ENCODE measurements at places on chromosomes 3 and 15.
A peak's percentile ranks its signal among the peaks of the same experiment; 100 is the strongest.

GRCh38 chr3:54408328-54408727 is 286.0 kb downstream of the CACNA2D3 start:
- DNase-seq: no peak

DNA sequence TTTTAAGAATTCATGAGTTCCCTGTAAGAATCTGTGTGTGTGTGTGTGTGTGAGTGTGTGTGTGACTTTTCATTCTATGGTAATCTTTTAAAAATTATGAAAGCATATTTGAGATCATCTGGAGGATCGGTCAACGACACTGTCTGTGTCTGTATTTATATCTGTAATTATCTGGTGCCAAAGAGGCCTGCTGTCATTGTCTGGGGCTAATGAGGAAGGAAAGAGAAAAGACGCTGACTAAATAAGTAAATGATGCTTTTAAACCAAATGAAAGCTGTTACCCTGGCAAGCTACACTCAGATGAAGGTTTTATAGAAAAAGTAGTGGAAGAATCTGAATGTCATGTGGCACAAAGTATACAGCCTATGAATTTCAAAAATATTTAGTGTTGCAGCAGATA is 439.8 kb downstream of the RBMS3 start:
- DNase-seq: no peak

DNA sequence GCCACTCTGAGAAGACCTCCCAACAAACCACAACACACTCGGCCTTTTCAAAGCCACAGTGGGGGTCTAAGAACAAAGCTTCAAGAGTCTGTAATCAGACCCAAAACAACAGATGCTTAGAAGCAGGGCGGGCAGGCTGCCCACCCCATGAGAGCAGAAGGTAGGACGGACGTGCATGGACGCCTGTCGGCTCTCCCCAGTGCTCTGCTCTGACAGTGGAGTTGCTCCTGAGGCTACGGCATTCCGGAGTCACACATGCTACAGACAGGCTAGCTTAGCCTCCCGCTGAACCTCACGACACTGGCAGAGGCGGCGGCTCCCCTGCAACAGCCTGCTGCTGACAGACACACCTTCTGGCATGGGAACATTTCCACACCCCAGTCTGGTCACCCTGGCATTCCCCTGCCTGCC is 33.5 kb downstream of the SLCO2A1 start:
- no peak for DNase-seq

DNA sequence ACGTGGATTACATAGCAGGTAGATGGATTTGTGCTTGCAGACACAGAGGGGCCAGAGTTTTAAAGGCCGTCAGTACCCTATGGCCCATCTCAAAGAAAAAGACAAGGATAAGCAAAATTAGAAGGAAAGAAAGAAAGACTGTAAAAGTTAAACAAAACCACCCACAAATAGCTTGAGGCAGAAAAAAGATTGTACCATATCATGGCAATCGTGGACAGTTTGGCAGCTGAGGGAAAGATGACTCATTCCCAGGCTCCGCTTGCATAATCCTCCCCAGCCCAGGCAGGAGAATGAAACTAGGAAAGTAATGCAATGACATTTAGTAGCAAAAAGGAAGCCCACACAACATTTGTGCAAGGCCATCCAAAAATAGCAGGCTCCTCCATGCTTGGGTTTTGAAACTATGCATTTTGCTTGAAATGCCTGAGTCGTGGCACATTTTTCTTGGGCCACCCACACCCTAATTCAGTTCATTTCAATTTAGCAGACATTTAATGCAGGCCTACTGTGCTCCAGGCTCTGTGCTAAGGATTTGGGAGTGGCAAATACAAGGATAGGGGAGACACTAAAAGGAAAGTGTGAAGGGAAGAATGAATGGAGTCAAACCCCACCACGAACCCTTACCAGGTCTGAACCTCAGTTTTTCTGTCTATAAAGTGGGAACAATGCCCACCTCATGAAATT is 40.9 kb upstream of the SMAD3 start:
- peak; percentile 97 for DNase-seq

DNA sequence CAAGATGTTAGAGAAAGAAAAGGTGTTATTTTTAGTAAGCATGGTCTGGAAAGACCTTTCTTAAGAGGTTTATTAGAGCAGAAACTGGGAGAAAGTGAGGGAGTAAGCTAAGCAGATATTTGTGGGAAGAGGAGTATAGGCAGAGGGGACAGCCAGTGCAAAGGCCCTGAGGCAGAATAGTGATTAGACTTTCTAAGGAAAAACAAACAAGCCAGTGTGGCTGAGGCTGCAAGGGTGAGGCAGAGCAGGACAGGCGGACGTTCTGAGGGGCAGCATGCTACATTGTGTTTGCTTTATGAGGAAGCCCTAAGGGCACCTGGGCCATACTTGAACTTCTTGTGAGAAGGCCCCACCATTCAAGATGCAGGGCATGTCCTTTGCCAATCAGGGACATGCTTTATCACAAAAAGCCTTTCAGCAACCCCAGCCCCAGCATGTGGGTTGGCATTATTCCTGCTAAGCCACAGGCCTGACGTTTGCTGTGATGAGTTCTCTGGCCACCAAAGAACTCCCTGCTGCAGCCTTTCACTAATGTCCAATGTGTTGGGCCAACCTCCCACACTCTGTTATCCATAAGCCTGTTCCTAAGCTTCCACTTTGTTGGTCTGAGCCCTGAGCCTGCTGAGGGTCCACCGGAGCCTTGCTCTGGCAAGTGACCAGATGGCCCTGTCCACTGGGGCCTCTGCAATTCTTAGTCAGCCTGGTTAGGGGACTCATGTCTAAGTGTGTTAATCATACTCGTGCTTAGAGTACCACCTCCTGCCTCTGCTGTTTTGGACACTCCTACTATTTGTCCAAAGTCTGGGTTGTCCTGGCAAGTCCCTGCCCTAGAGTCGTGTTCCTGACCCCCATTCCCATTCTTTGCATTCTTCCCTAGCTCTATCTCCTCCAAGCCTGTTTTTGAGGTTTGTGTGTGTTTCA is 209.9 kb upstream of the CTNNB1 start:
- DNase-seq: no peak

DNA sequence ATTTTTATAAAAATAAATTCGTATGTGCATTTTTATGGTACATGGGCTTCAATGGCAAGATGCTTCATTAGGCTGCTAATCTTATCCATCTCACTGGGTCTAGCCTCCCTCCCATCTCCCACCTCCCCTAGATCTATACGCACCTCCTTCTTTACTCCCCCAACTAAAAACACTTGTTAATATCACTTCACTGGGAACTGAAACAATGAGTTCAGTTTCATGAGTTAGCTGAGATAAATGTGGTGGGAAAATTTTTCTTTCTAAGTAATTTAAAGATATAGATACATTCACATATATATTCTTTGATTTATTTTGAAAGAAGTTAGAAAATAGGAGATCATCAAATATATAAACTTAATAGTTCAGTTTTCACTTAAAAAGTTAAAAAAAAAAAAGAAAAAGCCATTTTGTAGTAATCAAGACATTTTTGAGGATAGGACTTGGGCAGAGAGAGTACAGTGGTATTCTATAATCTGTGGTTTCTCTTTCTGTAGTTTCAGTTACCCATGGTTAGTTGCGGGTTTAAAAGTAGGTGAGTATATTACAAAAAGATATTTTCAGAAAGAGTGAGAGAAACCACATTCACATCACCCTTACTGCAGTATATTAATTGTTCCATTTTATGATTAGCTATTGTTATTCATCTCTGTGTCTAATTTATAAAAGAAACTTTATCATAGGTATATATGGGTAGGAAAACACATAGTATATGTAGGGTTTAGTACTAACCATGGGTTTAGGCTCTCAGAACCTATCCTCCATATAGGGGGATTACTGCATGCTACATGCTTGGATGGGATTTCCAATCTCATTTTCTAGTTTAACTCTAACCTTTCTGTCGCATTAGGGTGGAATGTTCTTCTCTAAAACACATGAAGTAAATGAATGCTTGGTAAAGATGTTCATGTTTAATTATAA is 316.0 kb upstream of the CBLB start:
- no peak for DNase-seq

- no peak for DNase-seq
Measured at GRCh38 chr15:70781236-70781635, 17.9 kb upstream of the UACA start.

DNA sequence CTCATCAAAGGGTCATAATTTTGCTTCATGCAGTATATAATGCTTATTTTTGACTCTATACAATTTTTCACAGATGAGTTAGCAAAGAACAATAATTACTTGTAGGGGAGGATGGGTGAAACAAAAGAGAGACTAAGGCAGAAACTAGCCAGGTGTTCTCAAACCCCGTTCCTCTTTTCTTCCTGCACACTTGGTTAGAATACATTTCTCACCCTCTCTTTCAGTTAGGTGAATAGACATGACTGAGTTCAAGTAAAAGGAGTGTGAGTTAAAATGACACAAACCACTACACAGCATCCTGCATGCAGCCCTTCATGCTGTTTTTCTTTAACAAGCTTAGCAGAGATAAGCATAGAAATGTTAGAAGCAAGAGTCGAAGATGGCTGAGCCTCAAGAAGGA is 922.2 kb downstream of the TBL1XR1 start:
- no peak for DNase-seq

DNA sequence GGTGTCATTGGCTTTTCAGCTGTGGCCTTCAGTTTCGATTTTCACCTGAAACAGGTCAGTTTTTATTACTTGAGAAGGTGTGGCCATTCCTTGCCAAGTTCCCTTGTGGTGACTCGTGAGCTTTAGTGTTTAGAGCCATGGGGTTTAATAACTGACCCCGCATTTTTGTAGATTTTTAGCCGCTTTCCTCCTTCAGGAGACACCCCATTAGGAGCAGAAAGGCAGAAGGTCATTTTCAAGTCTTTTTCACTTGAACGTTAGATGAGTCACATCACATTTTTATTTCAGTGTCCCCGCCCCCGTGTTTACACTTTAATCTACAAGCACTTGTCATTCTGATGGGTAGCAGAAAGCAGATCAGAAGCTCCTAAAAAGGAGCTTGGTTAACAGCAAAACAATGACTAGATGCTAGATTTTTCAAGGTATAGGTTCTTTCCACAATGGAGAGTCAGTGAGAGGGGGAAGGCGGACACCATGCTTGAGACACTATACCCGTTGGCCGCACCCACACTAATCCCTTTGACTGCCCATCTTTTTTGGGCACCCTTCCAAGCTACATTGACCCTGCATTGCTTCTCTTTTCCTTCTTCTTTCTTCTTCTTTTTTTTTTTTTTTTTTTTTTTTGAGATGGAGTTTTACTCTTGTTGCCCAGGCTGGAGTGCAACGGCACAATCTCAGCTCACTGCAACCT is 132.7 kb downstream of the GHSR start:
- DNase-seq: peak; percentile 95

- no peak for DNase-seq
Measured at GRCh38 chr3:140096037-140096436, 161.1 kb downstream of the CLSTN2 start.

DNA sequence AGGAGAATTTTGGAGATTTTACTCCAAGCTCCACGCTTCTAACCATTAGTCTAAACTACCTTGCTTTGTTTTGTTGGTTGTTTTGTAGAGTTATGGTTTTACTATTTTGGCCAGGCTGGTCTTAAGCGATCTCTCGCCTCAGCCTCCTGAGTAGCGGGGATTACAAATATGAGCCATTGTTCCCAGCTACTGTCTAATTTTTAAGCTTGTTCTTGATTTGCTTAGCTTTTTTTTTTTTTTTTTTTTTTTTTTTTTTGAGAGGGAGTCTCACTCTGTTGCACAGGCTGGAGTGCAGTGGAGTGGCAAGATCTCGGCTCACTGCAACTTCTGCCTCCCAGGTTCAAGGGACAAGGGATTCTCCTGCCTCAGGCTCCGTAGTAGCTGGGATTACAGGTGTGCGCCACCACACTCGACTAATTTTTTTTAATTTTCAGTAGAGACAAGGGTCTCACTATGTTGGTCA is 28.5 kb downstream of the EFCAB12 start:
- DNase-seq: no peak
